ENCODE measurements at places on chromosomes 3 and 15.

DNA sequence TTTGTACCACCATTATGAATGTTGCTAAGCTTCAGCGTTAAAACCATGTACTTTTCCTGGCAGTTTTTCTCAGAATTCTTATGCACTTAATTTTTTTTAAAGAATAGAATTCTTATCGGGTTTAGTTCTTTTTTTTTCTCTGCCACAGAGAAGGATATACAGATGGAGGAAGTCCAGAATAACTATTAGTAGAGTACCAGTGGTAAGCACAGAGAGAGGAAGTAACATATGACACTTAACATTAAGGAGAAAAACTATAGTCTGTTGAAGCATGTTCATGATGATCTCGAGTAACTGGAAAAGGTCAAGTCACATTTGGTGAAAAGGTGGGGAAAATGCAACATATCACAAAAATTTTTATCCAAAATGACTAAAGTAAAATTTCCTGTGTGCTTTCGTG, 68.9 kb downstream of the RNF13 start:
- DNase-seq = no peak

DNA sequence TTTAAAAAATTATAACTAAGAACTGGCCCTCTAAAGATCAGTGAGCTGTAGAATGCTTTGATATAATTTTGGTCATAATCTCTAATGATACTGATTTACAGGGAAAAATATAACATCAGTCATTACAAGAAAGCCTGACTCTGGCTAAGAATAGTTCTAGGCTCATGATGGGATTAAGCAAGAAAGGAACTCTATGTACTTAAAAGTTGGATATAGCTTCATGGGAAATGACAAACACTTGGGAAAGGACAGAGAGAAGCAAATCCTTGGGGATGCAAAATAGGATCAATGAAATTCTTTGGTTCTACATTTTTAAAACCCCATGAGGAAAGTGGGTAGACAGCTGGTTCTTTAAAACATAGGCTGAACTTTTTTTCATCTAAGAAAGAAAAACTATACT, 472.7 kb upstream of the NR2F2 start:
- DNase-seq = no peak

- DNase-seq = no peak
These were observed 153.9 kb downstream of the CPNE4 start for GRCh38 chr3:131880948-131881347.

DNA sequence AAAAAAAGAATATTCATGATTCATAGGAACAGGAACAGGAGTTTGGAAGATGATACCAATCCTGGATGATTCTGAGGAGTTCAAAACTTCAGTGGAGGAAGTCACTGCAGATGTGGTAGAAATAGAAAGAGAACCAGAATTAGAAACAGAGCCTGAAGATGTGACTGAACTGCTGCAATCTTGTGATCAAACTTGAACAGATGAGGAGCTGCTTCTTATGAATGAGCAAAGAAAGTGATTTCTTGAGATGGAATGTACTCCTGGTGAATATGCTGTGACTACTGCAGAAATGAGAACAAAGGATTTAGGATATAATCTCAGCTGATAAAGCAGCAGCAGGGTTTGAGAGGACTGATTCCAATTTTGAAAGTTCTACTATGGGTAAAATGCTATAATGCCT, 72.7 kb downstream of the GSK3B start:
- DNase-seq = no peak

DNA sequence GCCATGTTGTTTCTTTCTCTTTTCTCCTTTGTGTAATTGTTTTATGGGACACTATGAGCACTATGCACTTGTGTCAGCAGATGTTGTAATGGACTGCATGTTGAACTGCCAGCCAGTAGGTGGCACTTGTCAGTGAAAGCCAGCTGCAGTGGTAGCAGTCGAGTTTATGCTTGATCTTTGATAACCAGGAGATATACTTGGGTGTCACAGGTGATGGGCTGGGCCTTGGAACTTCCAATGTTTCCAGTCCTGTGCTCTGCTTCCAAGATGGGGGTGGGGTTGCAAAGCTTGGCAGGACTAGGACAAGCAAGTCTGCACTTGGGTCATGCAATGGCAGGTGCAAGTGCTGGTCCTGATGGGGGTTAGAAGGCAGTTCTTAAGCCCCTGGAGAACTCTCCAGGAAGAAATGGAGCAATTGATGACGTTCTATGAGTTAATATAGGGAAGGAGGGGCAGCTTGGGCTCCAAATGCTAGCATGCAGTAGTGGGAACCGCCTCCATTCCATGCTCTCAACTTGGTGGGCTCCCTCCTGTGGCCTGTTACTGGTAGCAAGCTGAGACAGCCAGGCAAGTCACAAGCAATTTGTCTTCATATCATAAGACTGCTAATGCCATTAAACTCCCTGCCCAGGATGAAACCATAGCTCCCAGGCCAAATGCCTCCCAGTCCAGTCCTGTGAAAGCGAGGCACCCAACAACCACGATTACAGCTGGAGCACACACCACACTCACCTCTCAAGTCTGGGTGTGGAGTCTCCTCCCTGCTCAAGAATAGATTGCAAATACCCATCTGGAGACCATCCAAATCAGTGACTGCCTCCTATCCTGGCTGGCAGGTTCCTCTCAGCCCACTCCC, 287.2 kb downstream of the CGGBP1 start:
- DNase-seq = no peak

Data from GOT3 (cell line).